Hematopoietic multipotent progenitor cell treated with erythropoietin and hydrocortisone succinate and interleukin-3 and kit ligand, for 4 days (in vitro differentiated cells): ENCODE measurements at places on chromosomes 7 and 10.

DNA sequence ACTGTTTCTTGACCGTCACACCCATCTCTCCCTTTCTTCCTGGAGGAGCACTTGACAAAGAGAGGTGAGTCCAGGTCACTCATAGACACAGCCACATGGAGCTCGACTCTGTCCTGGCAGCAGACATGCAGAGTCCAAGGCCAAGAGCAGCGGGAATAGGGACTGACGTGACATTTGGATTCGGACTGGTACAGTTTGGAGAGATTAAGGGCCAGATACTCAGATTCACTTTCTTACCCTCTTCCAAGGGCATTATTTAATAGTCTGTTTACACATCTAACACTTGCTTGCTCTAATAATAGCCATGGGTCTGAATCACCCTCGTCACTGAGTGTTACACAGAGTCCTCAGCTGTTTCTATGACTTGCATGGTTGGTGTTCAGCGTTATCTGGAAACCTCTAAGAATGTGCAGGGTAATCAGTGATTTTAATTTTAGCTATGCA, 39.2 kb upstream of the OTUD1 start:
- DNase-seq, result no peak

- peak; percentile 89 for DNase-seq
Measured at GRCh38 chr10:88880282-88881076, 434 bp downstream of the STAMBPL1 start.

DNA sequence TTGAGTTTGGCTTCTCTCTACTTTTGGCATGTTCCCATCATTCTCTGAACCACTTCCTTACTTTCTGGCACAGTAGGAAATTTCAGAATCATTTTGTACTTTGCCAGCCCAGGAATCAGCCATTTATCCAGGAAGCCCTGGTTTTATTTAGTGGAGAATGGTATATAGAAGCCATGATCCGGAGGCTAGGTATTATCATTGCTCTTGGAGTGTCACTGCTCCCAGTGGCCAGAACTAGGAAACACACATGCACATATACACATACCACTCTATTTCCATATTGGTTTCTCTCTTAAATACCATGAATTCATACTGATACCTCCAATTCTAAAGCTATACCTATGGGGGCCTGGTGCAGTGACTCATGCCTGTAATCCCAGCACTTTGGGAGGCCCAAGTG, 36.3 kb downstream of the SUFU start:
- DNase-seq, result peak; percentile 57

GRCh38 chr7:106317971-106318370, 33.2 kb upstream of the NAMPT start:
- no peak for DNase-seq

GRCh38 chr10:69088801-69089501, 1.0 kb downstream of the SRGN start:
- DNase-seq, result peak; percentile 93

GRCh38 chr10:33151344-33151864, 183.1 kb downstream of the NRP1 start:
- DNase-seq, result no peak

- DNase-seq, result peak; percentile 96
Measured at GRCh38 chr7:1169409-1170368, 9.7 kb upstream of the ZFAND2A start.

GRCh38 chr10:9342885-9343570, 1288.5 kb downstream of the GATA3 start:
- DNase-seq, result peak; percentile 84

DNA sequence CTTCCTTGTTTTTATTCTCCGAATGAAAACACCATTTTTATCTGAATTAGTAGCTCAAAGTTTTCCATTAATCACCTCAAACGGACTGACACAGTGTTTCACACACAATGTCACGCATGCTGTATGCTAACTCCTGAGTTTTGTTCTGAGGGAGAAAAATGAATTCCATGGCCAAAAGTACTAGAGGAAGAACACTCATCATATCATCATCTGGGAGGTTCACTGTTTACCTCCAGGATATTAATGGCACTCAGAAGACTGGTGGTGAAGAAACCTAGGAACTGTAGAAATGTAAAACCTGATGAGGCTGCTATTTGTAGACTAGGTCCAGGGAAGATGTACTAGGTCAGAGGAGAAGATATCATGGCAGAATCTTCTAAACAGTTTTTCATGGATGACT, 395.6 kb upstream of the ETV1 start:
- no peak for DNase-seq

- DNase-seq, result no peak
Measured at GRCh38 chr10:49562893-49563292, 24.0 kb upstream of the ERCC6 start.

DNA sequence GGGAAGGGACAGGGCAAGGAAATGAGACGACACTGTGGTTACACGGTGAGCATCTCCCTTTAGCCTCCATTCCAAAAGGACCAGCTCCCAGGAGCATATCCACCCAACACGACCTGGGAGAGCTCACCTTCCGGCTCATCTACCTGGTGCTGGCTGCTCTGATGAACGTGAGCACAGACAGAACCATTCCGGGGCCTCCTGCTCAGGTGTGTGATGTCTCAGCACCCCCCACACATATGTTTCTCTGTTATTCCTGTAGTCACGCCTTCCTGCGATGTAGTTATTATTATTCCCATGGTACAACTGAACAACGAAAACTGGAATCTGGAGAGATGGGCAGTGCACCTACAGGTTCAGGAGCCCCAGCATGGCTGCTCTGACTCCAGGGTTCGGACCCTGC, 20.5 kb upstream of the GPR26 start:
- DNase-seq, result no peak

GRCh38 chr7:131493581-131493980, 62.8 kb downstream of the PODXL start:
- DNase-seq, result no peak

- DNase-seq, result no peak
Measured at GRCh38 chr10:73211106-73211811, 35.8 kb downstream of the DNAJC9 start.

GRCh38 chr10:98367604-98368451, 47.2 kb downstream of the PYROXD2 start:
- no peak for DNase-seq

DNA sequence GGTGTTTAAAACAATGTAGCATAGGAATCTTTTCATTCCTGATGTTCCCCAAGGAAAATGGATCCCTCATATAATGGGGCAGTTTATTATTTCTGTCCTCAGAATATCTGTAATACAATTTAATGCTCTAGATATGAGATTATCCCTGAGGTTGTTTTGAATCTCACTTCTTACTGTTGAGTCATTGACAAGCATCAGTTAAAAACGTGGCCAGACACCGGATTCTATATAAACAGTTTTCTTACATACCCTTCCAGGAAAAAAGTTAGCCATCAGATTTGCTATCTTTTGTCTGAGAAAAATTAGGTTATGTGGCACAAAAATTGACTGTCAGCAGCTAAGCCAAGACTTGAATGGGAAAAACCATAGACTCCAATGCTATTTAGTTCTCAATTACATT, 539.8 kb upstream of the CELF2 start:
- no peak for DNase-seq

- no peak for DNase-seq
Measured at GRCh38 chr10:66378117-66378876, 547.5 kb upstream of the LRRTM3 start.
